ENCODE measurements at places on chromosomes 5 and 9.

DNA sequence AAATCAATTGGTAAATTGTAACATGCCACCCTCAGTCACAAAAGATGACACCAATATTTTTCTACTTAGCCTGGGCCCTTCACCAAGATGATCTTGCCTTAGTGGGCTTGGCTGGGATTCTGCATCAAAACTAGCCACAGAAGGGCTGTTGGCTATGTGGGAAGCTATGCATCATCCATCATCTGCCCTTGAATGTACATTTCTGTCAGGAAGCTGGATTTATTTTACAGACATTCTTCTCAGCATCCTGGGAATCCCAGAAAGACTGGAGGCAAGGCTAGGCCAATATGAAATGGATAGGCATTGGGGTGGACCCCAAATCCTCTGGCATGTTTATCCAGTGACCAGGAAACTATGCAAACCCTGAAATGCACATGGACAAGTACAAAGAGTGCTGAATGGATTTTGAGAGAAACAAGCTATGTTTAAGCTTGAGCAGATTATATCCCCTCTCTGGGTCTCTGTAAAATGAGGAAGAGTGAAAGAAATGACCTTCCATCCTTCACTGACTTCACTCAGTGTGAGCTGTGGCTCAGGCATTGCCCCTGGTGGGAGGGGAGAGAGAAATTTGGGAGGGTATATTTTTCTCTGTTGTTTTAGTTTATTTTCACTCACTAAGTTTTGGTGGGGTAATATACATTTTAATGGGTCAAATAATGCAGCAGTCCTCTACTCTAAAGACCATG, 283.6 kb downstream of the EBF1 start:
- DNase-seq, result no peak

DNA sequence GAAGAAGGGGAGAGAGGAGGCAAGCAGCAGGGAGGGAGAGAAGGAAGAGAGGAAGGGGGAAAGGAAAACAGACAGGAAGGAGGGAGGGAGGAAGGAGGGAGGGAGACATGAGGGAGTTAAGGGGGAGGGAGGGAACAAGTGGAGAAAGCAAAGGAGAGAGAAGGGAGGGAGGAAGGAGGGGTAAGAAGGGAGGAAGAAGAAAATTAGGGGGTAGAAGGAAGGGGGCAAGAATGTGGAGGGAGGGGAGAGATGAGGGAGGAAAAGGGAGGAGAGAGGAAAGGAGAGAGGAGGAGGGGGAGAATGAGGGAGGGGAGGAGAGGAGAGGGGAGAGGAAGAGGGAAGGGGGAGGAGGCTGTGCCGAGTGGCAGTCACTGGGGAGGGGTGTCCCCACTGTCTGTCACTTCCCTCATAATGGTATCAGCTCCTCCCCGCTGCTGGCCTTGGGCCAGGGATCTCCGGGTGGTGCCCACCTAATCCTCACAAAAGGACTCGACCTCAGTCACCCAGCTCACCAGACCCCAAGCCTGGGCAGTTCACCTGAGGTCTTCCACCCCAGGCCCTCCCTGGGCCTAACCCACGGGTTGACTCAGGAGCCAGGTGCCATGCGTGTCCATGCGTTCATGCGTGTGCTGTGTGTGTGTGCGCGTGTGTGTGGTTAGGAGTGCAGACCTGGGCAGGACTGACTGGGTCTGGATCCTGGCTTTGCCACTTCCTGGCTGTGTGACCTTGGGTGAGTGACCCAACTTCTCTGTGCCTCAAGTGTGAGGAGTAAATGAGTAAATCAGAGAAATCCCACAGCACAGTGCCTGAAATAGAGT, 18.1 kb downstream of the C9orf50 start:
- DNase-seq, result no peak

- DNase-seq, result no peak
Measured at GRCh38 chr9:107397076-107398044, 92.2 kb downstream of the KLF4 start.

- no peak for DNase-seq
Measured at GRCh38 chr5:175889910-175890684, 18.7 kb downstream of the CPLX2 start.

GRCh38 chr5:40381676-40382363, 297.9 kb upstream of the PTGER4 start:
- no peak for DNase-seq

DNA sequence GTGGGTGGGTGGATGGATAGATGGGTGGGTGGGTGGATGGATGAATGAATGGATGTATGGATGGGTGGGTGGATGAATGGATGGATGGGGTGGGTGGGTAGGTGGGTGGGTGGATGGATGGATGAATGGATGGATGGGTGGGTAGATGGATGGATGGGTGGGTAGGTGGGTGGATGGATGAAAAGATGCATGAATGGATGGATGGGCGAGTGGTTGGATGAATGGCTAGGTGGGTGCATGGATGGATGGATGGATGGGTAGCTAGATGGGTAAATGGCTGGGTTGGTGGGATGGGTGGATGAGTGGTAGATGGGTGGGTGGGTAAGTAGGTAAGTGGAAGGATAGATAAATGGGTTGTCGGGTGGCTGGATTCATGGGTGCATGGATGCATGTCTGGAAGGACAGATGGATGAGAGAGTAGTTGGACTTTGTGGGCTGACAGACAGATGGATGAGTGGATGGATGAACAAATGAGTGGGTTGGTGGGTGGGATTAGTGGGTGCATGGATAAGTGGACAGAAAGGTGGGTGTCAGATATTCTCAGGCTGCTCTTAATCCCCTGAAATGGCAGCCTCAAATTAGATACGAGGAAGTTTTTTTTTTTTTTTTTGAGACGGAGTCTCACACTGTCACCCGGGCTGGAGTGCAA, 100.8 kb upstream of the SARDH start:
- no peak for DNase-seq

GRCh38 chr9:95157481-95158151, 159.9 kb downstream of the FANCC start:
- DNase-seq, result no peak

DNA sequence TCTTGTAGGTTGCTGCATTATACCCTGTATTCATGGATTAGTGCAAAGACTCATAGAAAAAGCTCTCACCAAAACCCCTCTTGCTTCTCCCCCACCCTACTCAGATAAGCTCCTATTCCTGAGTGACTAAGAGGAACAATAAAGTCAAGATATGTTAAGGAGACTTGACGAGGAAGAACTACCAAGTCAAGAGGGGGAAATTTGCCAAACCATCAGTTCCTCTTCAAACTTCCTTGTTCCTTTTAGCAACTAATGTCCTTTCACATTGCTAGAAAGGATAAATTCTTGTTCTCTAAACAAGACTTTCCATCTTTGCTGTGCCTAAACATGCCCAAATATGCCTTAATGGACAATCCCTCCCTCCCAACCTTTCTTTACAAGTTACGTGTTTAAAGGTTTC, 27.0 kb downstream of the CNOT8 start:
- no peak for DNase-seq

Measured in stimulated activated CD4-positive, alpha-beta T cell treated with anti-CD3 and anti-CD28 coated beads, Interleukin-4, amount 100 ng/mL, for 24 hours (primary cell).